Fibroblast of the aortic adventitia (primary cell): ENCODE measurements at places on chromosomes 16 and 17.
A peak's percentile ranks its signal among the peaks of the same experiment; 100 is the strongest.

GRCh38 chr16:48676836-48677235 lies 66.9 kb upstream of the N4BP1 start:
- peak; percentile 41 for DNase-seq

GRCh38 chr17:55285340-55286301 lies 20.9 kb downstream of the HLF start:
- peak; percentile 90 for DNase-seq

- DNase-seq, result no peak
These were observed 265.6 kb downstream of the CDH13 start for GRCh38 chr16:82892324-82892723.

DNA sequence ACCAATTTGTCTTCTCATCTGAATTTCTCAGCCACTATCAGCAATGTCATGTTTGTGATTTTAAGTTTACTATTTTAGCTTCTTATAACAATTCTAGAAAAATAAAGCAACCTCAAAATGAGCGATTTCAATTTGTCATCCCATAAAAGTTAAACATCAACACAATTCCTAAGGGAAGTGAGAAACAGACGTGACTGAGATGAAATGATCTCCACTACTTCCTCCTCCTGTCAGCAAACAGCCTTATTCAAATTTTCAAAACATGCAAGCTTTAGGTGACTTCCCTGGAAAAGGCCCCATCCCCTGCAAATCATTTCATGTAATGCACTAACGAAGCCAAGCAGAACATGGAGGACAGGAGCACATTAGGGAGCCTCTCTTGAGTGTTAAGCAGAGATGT lies 64.9 kb downstream of the ZNF652 start:
- no peak for DNase-seq

GRCh38 chr16:11087691-11088073 lies 143.3 kb downstream of the CLEC16A start:
- DNase-seq, result no peak

- DNase-seq, result no peak
These were observed 224.0 kb downstream of the IRX3 start for GRCh38 chr16:54062361-54063278.

- DNase-seq, result no peak
These were observed 9.8 kb downstream of the OTOP3 start for GRCh38 chr17:74945543-74945942.

- DNase-seq, result peak; percentile 44
These were observed 30.2 kb downstream of the PLCD3 start for GRCh38 chr17:45101883-45102811.

- DNase-seq, result peak; percentile 71
These were observed 116.8 kb downstream of the ANKRD11 start for GRCh38 chr16:89373355-89374110.

GRCh38 chr16:29290631-29291247 lies 115.8 kb downstream of the NPIPB11 start:
- DNase-seq, result peak; percentile 76

- no peak for DNase-seq
These were observed 5.6 kb upstream of the SLC6A4 start for GRCh38 chr17:30241051-30241450.

- DNase-seq, result peak; percentile 84
These were observed 30.6 kb upstream of the MMD start for GRCh38 chr17:55452139-55452790.

GRCh38 chr16:67533024-67533560 lies 4.5 kb downstream of the RIPOR1 start:
- no peak for DNase-seq

- DNase-seq, result no peak
These were observed 2.7 kb downstream of the FOXJ1 start for GRCh38 chr17:76138234-76138895.

GRCh38 chr16:31113121-31114120 lies 4.0 kb upstream of the KAT8 start:
- no peak for DNase-seq

GRCh38 chr16:85366031-85366763 lies 246.9 kb upstream of the GSE1 start:
- no peak for DNase-seq

DNA sequence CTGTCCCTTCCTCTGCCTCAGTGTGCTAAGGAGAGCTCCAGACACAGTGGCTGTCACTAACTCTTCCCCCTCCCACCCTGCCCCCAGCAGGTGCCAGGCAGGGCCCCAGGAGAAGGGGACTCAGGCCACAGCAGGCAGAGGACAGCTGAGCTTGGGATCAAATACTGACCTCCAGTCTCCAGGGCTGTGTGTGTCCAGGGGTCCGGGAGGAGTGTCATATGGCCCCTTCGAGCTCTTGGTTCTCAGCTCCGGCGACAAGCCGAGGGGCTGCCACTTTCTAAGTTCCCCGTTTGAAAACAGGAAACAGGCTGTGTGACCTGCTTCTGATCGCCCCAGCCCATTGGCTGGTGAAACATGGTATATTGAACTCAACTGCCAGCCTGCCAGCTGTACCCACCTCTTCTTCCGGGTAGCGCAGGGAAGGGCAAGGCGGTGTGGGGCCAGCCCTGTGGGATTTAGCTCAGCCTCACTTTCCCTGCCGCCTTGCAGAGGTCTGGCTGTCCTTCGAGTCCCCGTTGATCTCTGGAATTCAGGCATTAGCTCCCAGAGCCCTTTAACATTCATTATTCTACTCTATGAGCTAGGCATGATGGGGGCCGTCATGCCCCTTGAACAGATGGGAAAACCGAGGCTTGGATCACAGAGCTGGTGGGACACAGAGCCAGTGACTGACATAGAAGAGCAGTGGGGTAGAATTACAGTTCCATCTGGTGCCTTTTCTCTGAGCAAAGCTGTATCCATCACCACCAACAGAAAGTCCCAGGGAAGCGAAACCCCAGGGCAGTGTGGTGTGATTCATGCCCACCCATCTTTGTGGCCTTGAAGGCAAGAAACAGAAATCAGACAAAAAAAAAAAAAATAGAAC lies at the start of gene SNX20:
Gene SNX20, minus strand, starts transcription at position 292 of the 865 bp plus-strand sequence. CDS start 3,786 bp downstream, outside the sequence.
- no peak for DNase-seq

- peak; percentile 98 for DNase-seq
These were observed 95.6 kb upstream of the CDYL2 start for GRCh38 chr16:80899809-80900592.

- DNase-seq, result peak; percentile 10
These were observed 68.5 kb upstream of the DNAH17 start for GRCh38 chr17:78645421-78646295.

GRCh38 chr17:42248351-42249179 lies 27.6 kb downstream of the STAT5B start:
- DNase-seq, result peak; percentile 98

DNA sequence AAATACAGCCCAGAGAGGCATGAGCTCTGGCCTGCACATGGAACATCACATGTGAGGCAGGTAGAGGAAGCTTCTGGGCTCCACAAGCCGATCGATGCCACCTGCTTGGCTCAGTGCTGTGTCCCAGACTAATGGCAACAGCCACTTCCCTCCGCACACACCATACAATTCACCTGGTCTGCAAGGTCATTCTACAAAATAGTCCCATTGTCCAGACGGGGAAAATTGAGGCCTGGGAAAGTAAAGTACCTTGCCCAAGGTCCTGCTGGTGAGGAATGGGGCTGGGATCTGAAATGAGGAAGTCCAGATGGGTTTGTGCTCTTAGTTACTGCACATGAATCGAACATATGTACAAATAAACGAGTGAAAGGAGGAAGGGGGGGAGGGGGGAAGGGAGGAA lies 88.0 kb downstream of the LITAF start:
- no peak for DNase-seq

- DNase-seq, result no peak
These were observed 139.0 kb upstream of the TNRC6C start for GRCh38 chr17:77819497-77819896.

GRCh38 chr16:180681-181564 lies 664 bp downstream of the HBQ1 start:
- peak; percentile 49 for DNase-seq

DNA sequence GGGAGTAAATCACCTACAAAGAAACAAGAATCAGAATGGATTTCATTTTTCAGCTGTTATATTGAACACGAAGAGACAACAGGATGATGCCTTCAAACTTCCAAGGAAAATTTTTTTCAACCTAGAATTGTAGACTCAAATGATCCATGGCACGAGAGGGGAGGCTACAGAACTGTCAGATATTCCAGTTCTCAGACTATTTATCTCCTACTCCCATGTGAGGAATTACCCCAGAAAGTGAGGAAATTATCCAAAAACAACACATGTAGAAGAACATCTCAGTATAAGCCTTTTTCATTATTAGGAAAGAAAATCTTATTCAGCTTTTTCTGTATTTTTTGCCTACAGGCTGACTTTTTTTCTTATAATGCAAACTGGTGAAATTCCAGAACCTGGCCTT lies 5.5 kb upstream of the ASGR2 start:
- DNase-seq, result peak; percentile 12

DNA sequence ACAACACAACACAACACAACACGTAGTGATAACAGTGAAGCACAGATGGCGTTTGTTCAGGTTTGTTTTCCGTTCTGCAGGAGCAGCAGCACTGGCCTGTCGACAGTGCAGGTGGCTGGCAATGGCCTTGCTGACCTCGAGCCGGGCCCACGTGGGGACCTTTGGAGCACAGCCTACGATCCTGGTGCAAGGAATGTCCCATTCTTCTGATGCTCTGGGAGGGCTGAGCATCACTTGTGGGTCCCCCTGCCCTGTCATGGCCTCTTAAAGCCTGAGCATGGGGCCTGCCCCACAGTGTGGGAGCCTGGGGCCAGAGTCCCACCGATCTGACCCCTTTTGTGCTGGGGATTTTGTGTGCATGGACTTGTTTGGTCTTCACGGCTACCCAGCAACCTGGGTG lies 6.8 kb downstream of the MAP2K3 start:
- no peak for DNase-seq

DNA sequence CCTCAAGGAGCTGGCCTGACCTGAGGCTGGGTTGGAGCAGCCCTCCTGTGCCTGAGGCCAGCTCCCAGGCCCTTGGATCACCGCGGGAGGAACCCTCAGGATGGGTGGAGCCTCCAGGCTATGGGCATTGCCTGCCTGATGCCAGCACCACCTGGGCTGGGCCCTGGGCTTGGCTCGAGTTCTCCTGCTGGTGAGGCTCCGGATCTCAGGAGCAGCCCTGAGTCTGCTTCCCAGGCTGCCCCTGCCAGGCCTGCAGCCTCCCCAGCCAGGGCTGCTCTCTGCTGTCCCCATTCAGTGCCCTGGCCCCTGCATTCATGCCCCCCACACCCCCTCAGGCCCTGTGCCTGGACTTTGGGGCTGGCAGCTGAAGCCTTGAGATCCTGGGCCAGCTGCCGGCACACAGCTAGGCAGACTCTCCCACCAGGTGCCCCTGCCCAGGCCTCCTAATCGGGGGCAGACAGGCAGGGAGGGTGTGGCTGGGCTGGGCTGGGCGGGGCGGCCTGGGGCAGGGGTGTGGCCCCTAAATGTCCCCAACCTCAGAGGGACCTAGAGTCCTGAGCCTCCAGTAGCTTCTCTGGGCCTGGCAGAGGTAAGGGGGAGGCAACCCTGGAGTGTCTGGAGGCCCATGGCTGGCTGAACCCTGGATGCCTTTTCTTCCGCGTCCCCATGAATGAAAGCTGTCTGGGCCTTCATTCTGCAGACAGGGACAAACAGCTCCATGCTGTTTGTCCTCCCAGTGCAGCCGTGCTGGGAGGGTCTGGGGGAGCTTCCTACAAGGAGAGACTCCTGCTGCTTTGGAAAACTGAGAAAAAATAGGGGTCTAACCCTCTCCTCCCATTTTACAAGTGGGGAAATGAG lies 1.1 kb upstream of the PIGQ start:
- no peak for DNase-seq

GRCh38 chr17:75181608-75182318 lies 996 bp downstream of the SUMO2 start:
- DNase-seq, result no peak

DNA sequence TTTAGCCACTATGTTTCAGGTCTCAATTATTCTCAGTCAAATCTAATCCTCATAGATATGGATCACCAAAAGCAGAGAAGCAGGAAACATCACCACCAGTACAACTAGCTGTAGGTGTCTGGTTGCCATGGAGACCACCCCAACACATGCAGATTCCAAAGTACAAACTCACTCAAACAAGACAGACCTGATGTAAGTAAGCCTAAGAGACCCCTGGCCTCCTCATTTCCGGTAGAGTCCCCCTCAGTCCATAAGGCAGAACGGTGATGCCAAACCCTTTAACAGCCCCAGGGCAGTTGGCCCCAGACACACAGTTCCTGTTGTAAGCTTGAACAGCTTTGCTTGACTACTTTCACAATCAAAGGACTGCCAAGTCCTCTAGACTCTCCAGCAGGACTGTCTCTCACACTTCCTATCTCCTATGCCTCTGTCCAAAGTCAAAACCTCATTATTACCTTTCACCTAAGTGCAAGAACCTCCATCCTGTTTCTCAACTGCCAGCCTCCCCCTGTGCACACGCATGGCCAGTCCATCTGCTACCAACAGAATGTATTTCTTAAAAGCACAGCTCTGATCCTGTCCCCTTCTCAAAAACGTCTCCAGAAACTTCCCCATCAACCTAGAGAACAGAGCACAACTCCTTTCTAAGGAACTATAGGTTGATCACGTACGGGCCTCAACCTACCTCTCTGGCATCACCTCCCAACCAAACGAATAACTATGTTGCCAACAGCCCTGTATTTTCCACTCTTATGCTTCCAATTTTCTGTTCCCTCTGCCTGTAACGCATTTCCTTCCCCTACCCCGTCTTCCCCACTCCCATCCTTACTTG lies 23.9 kb downstream of the SLC39A11 start:
- DNase-seq, result peak; percentile 36

DNA sequence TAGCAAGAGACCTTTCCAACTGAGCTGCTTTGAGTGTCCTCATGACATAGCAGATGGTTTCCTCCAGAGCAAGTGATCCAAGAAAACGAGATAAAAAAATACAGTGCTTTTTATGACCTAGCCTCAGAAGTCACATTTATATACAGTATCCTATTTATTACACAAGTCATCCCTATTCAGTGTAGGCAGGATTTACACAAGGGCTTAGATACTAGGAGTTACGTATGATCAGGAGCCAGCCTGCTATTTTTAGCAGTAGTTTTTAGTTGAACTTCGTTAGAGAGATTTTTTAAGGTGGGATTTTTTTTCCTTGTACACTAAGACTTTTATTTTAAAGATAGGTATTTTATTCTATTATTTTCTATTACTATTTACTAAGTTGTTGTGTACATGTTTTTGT lies 58.4 kb downstream of the PHKB start:
- no peak for DNase-seq
